ENCODE measurements at places on chromosomes 11 and 22. TPM values are rescaled to one million over a fixed set of nuclear protein-coding genes. Genes with fewer than 3 reads are reported as not detected.

PAMR1 gene
- not detected for total RNA-seq

ABTB2 gene
- total RNA-seq = 68.6 TPM

OR5P2 gene
- total RNA-seq = not detected

UCP3 gene
- 5.7 TPM for total RNA-seq

OR8D1 gene
- not detected for total RNA-seq

PTPN5 gene
- total RNA-seq = not detected

Measured in activated B cell treated with CpG ODN at 0.5 μM for 24 hours (primary cell).